Stimulated activated CD8-positive, alpha-beta memory T cell treated with anti-CD3 and anti-CD28 coated beads, Interleukin-4, amount 100 ng/mL, for 4 hours (primary cell): ENCODE measurements at places on chromosomes 1 and 21.
A peak's percentile ranks its signal among the peaks of the same experiment; 100 is the strongest.

DNA sequence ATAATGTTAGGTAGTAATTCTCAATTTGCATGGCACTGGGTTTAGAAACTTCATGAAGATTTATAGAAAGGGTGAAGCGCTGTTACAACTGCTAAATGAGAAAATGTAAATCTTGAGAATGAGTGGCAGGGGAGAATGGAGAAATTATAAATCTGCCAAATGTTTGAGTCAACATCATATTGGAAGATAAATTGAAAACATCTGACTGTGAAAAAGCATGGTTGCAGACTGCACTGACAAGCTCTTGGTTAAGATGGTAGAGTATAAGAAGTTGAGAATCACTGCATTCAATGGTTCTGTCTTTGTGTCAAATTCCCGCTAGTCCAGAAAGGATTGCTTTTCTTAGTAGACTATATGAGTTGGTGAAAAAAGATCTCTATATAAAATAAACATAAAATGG is 113.3 kb upstream of the DUSP10 start:
- no peak for DNase-seq

- DNase-seq = no peak
These were observed 277.6 kb upstream of the RUNX1 start for GRCh38 chr21:35326677-35327076.

GRCh38 chr1:87591492-87591891 is 262.8 kb downstream of the LMO4 start:
- no peak for DNase-seq

DNA sequence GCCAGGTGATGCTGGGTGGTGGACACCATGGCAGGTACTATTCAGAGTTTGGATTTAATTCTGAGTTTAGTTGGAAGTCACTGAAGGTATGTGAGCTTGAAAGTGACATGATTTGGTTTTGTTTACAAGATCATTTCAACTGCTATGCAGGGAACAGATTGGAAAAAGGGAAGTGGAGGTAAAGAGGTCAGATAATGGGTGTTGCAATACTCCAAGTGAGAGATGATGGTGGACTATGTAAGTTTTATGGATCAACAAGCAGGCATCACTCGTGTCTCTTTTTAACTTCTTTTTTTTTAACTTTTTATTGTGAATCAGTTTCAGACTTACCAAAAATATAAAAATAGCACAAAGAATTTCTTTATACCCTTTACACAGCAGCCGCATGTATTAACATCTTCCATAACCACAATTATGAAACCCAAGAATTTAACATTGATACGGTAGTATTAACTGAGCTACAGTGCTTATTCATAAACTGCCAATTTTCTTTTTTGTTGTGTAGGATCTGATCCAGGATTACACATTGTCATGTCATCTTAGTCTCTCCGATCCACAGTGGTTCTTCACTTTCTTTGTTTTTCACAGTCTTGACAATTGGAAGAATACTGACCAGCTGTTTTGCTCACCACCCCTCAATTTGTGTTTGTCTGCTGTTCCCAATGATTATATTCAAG is 24.9 kb upstream of the NHLH2 start:
- no peak for DNase-seq

DNA sequence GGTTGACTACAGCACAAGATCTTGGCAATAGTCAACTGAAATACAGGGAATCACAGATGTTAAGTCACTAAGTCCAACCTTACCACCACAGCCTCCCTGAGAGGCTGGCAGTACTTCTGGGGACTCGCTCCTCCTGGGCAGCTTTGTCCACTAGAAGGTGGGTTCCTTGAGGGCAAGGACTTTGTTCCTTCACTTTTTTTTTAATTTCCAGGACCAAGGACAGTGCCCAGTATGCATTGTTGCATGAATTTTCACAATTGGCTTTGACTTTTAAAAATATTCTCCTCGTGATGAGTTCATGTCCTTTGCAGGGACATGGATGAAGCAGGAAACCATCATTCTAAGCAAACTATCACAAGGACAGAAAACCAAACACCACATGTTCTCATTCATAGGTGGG is 96.7 kb upstream of the IGSF21 start:
- no peak for DNase-seq

GRCh38 chr1:226033582-226033981 is 28.9 kb upstream of the H3-3A start:
- no peak for DNase-seq

- no peak for DNase-seq
These were observed 15.8 kb downstream of the SMAP2 start for GRCh38 chr1:40389322-40389803.

- no peak for DNase-seq
These were observed 27.3 kb upstream of the GOLT1A start for GRCh38 chr1:204241050-204241449.

- no peak for DNase-seq
These were observed 12.0 kb upstream of the SLAMF1 start for GRCh38 chr1:160658814-160659193.

DNA sequence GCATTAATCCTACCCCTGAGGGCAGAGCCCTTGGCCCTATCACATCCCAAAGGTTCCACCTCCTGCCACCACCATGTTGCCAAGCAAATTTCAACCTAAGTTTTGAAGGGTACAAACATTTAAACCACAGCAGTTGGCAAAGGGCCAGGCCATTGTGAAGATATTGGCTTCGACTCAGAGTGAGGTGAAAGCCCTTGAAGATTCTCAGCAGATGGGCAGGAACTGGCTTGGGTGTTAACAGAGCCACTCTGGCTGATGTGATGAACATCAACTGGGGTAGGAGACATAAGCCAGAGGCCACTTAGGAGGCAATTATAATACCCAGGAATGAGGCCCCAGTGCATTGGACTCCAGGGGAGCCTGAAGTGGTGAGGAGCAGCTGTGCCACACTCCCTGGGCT is 207.7 kb upstream of the KAZN start:
- no peak for DNase-seq

GRCh38 chr1:168947041-168947440 is 159.4 kb upstream of the ATP1B1 start:
- DNase-seq = no peak

DNA sequence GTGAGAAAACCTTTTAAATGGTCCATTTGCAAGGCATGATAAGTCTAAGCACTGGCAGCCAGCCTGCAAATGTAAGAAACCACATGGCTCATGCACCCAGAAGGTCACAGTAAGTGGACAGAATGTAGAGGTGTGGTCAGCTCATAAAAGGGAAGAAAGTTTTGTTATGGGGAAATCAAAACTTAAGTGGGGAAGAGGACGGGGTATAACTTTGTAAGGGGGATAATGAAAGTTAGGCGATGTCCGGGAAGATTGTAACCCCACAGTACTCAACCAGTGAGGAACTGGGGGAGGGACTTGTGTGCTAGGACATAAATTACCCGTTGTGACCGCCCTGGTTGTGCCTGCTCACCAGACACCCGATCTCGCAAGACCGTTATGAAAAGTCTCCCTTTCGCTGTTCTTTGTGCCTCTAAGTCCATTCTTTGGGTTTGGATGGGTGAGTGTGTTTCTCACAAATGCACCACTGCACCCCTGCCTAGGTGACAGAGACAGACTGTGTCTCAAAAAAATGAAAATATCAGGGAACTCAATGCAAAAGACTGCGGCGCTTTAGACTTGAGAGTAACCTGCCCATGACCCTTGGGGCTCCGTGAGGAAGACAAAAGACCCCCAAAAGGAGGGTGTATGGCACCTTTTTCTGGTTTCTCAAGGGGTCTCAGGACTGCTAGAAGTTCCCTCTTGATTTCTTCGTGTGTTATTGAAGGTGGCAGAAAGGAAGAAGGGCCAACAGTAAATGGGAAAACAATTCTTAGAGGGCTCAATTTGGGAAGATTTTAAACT is 28.6 kb upstream of the ZNF496 start:
- no peak for DNase-seq

GRCh38 chr1:156053768-156054499 is at the start of gene UBQLN4:
Gene UBQLN4 (minus strand): TSS chr1:156053798. CDS start chr1:156053701, 97 bp downstream.
- DNase-seq = peak; percentile 52

DNA sequence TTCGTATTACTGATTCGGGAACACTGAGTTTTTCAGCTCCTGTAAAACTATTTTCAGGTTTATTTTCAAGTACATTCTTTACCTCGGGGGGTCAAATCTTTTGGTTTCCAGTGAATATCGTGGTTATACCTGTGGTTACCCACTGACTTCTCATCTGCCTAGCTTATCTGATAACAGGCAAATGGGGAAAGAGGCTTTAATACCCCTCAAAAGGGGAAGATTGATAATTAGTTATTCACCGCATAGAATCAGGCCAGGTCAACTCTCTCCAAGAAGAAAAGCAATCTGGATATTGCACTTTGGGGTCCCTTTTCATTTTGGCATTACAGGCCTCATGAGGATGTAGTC is 23.0 kb downstream of the RUNX1 start:
- DNase-seq = no peak

GRCh38 chr21:25568246-25568645 is 39.0 kb downstream of the MRPL39 start:
- DNase-seq = no peak

- DNase-seq = no peak
These were observed 190.5 kb downstream of the GABPA start for GRCh38 chr21:25925064-25925800.

DNA sequence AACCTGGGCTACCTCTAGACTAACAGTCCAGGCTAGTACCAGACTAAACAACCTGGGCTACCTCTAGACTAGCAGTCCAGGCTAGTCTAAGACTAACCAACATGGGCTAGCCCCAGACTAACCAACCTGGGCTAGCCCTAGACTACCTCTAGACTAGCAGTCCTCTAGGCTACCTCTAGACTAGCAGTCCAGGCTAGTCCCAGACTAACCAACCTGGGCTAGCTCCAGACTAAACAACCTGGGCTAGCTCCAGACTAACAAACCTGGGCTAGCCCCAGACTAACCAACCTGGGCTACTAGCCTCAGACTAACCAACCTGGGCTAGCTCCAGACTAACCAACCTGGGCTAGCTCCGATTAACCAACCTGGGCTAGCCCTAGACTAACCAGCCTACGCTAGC is 2.0 kb downstream of the TFF2 start:
- DNase-seq = no peak
